ENCODE measurements at places on chromosomes 16 and 17. TPM values are rescaled to one million over a fixed set of nuclear protein-coding genes. Genes with fewer than 3 reads are reported as not detected.

DNA sequence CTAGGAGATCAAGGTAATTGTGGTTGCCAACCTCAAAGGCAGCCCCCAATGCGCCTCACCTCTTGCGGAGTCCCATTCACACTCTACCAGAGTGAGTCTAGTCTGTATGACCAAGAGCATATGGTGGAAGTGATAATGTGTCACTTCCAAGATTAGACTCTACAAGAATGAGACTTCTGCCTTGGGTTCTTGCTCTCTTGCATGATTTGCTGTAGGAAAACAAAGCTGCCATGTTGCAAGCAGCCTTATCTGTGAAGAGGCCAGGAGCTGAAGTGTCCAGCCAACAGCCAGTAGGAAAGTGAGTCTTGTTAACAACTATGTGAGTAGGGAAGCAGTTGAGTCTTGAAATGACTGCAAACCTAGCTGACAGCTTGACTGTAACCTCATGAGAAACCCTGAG lies 3.4 kb downstream of the TERF2 start:
- DNase-seq: no peak

GCGR gene
- not detected for total RNA-seq

C16orf92 gene
- not detected for total RNA-seq

DNA sequence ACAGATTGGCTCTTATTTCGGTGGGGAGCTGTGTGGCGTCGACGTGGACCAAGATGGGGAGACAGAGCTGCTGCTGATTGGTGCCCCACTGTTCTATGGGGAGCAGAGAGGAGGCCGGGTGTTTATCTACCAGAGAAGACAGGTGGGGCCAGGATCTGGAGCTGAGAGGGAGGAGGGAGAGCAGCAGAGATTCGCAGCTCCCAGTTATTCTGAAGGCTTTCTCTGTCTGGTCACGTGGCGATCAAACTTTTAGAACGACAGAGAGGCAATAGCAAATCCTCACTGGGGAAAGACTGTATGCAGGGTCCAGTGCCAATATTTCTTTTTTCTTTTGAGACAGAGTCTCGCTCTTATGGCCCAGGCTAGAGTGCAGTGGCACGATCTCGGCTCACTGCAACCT lies 22.2 kb downstream of the ITGAL start:
- DNase-seq: no peak

GRCh38 chr17:65633988-65634387 lies 72.5 kb upstream of the AXIN2 start:
- no peak for DNase-seq

CCL14 gene
- total RNA-seq: not detected

DNA sequence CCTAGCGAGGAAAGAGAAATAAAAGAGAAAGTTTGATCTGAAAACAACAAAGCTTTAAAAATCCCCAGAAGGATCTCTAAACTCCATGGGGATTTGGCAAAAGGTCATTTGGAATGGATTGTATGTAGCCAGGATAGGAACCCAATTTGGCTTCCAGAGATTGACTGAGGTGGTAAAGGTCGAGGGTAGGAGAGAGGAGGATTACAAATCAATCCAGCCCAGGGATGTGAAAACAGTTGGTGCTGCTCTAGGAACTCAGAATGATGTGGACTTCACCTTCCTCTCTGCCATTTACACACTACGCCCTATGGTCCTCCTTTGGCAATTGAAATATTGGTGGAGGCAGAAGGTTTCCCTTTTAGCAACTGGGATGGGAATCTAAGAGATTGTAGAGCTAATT lies 18.8 kb upstream of the SMIM36 start:
- DNase-seq: no peak

PGP gene
- 32.7 TPM for total RNA-seq

GRCh38 chr16:73096510-73096909 lies 48.6 kb upstream of the ZFHX3 start:
- DNase-seq: no peak

DNA sequence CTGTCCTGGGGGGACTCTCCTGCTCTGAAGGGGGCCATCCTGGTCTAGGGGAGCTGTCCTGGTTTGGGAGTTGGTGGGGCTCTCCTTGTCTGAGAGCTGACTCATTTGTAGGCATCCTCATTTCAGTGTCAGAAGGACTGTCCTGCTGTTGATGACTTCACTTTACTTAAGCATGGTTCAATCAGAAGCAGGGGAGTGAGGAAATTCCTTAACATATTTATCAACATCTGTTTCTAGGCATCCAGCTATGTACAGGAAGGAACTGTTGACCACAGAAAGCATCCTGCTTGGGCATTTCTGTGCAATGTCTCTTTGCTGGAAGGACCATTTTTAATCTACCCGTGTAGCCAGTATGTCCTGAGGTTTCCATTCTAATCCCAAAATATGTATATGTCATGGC lies 502.7 kb upstream of the HSBP1 start:
- DNase-seq: peak; percentile 88

ZDHHC1 gene
- 2.0 TPM for total RNA-seq

DNA sequence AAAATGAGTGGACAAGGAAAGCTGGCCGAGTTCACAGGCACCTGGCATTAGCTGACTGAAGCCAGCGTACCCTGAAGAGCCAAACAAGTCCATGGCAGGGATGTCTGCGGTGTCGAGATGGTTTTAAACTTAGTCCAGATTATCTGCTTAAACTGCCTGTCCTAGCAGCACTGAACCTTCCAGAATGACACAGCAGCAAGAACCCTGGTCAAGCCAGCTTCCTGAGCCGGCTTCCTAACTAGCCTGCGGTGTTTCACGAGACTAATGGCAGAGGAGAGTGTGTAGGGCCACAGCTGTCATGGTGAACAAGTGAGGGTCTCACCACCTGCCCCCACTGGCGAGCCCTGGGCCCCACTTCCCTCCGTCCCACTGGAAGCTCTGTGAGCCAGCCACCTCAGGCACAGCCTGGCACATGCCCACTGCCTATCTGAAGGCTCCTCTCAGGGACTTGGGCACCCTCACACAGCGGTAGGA lies 28.8 kb upstream of the MTSS2 start:
- peak; percentile 25 for DNase-seq

Data from M059J (cell line).